ENCODE measurements at places on chromosomes 16 and 17.

- peak; percentile 3 for DNase-seq
Observed at GRCh38 chr16:27779641-27780164, 229.8 kb downstream of the KATNIP start.

- no peak for DNase-seq
Observed at GRCh38 chr16:49620158-49620868, 235.6 kb downstream of the ZNF423 start.

GRCh38 chr17:35807371-35808144, 1.7 kb upstream of the TAF15 start:
- no peak for DNase-seq

DNA sequence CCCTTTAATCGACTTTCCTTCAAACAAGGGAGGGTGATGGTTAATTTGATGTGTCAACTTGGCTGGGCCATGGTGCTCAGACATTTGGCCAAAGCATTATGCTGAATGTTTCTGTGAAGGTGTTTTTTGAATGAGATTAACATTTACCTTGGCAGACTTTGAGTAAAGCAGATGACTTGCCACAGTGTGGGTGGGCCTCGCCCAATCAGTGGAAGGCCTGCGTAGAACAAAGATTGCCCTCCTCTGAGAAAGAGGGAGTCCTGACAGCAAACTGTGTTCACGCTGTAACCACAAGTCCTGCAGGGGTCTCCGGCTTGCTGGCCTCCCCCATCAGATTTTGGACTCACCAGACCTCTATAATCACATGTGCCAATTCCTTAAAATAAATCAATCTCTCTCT, 118.7 kb downstream of the SOX9 start:
- DNase-seq = no peak

DNA sequence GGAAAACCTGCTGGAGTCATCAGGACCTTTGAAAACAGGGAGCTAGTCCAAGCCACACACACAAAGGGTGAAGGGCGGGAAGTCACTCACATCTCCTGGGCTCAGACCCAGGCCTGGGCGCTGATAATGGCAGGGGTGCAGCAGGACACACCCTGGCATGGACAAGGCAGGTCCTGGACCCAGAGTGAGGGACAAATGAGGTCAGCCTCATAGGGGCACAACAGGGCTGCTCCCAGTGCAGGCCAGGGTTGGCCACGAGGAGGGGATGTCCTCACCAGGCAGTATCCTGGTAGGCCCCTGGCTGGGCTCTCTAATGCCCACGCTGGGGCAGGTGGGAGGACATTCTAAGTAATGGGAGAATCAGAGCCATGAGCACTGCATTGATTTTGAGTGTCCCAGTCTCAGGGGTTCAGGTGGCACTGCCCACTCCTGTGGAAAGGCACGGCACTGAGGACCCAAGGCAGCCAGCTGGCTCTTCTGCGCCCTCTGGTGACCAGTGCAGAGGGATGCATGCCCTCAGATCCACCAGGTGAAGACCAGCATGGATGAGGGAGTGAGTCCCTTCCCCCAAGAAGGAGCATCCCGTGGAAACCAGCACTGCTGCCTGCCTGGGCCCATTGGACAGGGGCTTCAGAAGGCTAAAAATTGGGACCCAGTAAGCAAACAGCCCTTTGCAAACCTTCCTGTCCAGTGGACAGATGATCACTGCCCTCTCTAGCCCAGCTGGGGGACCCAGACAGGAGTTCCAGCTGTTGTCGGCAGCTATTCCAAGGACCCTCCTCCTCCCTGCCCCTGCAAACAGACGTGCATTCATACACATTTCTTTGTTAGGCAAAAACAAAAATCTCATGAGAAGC, 23.4 kb upstream of the SREBF1 start:
- peak; percentile 60 for DNase-seq

DNA sequence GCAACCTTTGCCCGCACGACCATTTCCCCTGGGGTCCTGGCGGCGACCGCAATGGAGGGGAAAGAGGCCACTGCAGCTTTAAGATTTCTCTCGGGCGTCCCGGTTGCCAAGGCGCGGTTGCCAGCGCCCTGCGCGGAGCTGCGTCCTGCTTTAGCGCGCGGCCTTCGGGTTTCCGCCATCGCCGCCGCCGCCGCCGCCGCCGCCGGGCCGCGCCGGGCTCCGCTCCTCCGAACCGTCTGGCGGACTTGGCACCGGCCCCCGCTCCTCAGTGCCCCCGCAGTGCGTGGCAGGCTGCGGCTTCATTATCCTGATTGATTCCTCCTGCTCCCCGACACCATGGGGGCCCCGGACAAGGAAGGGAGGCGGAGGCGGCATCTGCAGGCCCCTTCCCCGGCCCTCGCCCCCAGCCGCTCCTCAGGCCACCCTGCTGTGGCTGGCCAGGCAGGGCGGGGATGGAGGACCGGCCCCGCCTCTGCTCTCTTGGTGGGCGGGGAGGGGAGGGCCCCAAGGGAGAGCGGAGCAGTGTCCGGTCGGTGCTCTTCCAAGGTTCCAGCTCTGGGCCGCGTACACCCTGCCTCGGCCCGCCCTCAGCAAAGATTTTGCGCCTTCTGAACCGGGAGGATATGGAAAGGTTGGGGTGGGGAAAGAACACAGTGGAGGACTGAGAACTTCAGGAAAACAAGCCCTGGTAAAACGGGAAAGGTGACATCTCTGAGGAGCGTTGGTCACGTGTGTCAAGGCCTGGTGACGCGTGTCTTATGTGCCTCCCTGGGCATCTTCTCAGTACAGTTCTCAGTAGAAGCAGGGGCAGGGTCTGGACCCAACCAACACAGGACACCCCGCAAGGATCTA, 34.0 kb downstream of the NEUROD2 start:
- peak; percentile 42 for DNase-seq

GRCh38 chr17:7859028-7859427, 1.2 kb downstream of the CYB5D1 start:
- DNase-seq = no peak

- no peak for DNase-seq
Observed at GRCh38 chr17:38448208-38448771, 20.0 kb downstream of the ARHGAP23 start.

DNA sequence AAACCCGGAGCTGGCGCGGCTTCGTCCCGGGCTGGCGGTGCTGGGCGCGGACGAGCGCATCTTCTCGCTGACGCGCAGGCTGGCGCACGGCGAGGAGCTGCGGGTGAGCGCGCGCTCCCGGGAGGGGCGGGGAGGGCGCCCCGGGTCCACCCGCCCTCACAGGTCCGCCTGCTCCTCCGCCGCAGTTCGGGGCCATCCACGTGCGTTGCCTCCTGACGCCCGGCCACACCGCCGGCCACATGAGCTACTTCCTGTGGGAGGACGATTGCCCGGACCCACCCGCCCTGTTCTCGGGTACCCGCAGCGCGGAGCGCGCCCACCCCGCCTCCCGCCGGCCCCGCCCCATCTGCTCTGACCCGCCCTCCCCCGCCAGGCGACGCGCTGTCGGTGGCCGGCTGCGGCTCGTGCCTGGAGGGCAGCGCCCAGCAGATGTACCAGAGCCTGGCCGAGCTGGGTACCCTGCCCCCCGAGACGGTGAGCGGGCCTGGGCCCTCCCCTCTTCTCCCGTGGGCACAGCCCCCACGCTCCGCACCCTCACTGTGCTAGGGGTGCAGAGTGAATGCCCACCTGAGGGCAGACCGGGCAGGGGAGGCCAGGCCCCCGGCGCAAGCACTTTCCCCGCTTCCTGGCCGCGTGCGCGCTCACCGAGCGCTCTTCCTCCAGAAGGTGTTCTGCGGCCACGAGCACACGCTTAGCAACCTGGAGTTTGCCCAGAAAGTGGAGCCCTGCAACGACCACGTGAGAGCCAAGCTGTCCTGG, 1.4 kb downstream of the HAGHL start:
- peak; percentile 84 for DNase-seq

DNA sequence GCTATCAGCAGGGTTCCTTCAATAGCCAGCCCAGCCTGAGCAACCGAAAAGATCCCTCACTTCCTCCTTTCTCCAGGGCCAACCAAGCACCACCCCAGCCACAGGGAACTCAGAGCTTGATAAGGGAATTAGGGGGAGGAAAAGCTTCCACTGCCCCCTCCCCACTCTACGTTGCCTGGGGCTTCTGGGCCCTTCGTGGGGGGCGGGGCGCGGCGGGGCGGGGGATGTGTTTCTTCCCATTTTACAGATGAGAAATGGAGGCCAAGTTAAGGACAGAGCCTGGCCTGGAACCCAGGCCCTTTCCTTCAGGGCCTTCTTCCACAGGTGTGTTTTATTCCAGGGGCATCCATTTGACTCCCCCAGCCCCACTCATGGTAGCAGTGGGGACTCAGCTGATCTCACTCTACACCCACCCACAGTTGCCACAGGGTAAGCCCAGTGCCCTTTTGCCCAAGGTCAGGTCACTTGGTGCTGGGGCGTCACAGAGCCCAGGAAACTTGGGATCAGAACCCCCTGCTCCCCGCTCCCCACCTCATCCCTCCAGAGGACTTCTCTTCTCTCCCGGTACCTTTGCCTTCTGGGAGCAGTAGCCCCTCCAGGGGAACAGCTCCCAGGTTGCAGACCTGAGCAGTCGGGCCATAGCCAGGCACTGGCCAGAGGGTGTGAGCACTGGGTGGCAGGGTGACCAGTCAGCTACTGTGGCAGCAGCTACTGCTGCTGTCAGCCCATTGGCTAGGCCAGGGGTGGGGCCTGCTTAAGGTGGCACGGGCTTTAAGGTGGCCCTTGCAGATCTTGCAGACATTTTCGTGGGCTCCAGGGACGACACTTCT, at the start of gene LDHD:
Gene LDHD (minus strand): TSS at position 700 of the 830 bp plus-strand sequence. CDS start 60 bp downstream, at position 640.
- no peak for DNase-seq

DNA sequence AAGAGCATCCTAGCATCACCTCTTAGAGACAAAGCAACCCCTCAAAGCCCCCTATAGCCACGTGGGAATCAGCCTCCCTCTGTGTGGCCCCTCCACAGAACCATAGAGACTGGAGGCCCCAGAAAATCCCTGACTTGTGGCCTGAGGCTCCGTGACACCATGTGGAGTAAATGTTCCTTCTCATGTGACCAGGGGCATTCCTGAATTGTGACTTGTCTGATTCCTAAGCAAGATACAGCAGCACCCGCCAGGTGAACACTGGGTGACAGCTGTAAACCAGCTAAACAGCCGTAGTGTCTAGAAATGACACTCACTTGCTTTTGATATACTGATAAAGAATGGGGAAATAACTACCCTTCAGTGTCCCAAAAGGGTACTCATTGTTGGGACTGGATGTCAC, 79.0 kb downstream of the DYNLRB2 start:
- DNase-seq = no peak

- DNase-seq = no peak
Observed at GRCh38 chr16:79839466-79840341, 239.2 kb upstream of the MAF start.

GRCh38 chr16:74950511-74950910, 34.4 kb downstream of the WDR59 start:
- DNase-seq = no peak

GRCh38 chr17:28977659-28978355, 26.5 kb upstream of the PHF12 start:
- DNase-seq = no peak

GRCh38 chr17:46770818-46771560, 47.5 kb downstream of the WNT3 start:
- no peak for DNase-seq

GRCh38 chr17:47213540-47213939, 4.4 kb downstream of the MYL4 start:
- no peak for DNase-seq

GRCh38 chr16:31409433-31409832, 16.3 kb downstream of the ITGAD start:
- no peak for DNase-seq

DNA sequence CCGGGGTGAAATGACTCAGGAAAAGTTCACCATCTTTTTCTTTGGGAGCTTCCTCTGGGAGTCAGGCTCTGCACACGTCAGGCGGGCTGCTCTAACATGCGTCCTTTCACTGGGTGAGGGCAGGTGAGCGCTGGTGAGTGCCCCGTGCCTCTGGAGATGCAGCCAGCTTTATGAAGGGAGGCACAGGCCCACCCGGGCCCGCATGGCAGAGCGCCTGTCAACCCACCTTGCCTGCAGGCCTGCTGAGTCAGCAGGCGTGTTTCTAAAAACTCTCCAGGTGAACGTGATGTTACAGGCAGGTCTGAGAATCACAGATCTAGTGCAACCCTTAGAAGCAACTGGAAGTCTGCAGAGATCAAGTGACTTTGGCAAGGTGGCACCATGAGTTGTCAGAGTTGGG, 18.4 kb downstream of the MAP1LC3B start:
- DNase-seq = no peak

DNA sequence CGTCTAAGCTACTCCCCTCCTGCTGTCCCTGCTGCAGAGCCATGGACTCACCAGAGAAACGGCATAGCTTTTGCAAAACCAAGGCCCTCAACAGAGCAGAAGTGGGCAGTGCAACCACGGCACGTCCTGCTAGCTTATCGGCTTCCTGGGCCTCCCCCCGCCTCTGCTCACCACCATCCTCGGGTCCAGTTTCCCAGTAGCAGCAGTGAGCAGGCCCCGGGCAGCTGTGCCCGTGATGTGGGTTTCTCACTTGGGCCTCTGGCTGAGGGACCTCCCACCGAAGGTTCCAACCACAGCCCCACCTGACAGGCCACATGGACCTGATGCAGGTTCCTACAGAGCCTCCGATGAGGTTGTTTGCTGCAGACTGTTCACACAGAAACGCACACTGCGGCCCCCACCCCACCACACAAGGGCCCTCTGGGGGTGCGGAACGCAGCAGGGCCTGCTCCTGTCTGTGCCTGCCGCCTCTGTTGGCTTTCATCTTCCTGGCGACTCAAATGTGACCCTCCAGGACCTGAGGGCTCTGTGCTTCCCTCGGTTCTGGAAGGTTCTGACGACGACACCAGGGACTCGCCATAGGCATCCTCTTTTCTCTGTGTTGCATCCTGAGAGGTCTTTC, 24.8 kb downstream of the PDIA2 start:
- DNase-seq = no peak

DNA sequence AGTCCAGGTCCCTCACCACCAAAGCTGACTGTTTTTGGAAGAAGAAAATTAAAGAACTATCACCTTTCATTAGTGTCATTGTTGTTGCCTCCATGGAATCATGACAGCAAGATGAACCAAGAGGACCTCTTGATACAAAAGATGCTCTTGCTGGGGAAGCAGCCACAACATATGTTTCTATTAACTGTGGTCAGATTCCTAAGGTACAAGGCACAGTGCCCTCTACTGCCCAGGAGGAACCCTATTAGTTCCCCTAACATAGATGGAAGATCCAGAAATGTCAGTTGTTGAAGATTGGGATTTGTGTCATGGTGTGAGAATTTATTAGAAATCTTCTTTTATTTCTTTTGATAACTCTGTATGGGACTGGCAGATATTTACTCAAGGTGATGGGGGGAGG, 188.2 kb upstream of the ANKFN1 start:
- no peak for DNase-seq

DNA sequence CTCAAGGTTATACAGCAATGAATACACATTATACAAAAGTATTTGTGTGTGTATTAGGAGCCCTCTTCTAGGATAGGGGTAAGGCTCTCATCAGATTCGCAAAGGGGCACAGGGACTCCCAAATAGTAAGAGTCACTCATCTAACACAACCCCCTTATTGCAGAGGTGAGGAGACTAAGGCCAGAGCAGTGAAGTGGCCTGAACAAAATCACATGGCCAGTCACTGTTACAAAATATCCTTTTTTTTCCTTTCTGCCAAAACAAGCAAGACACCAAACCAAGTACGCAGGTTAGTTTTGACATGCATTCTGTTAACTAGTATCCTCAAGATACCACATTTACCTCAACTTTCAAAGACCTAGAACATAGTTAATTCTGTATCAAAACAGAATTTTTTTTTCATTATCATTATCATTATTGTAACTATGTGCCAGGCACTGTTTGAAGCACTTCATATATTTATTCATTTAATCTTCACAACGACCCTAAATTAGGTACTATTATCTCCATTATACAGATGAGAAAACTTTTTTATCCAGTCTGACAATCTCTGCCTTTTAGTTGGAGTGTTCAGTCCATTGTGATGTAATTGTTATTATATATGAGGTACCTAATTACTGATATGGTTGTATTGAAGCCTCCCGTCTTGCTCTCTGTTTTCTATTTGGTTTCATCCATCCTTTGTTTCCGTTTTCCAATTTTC, 25.7 kb downstream of the MMD start:
- DNase-seq = no peak

Data from NCI-H2081 (cell line).